ENCODE measurements at places on chromosomes 5 and 9.

DNA sequence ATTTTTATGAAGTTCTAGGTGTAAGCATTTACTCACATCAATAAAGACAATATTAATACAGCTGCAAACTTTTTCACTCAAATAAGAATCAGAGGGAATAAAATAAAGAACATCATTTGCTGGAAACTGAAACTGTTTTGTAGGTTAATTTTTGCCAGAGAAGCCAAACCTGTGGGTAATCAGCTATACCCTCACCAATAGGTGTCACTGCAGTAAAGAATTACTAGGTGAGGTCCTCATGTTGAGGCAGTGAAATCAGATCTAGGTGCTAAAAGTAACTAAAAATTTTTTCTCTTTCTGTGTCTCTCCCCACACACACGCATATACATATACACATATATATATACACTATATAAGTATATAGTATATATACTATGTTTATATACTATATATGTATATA lies 1016.3 kb upstream of the SEMA6A start:
- DNase-seq = peak; percentile 5

DNA sequence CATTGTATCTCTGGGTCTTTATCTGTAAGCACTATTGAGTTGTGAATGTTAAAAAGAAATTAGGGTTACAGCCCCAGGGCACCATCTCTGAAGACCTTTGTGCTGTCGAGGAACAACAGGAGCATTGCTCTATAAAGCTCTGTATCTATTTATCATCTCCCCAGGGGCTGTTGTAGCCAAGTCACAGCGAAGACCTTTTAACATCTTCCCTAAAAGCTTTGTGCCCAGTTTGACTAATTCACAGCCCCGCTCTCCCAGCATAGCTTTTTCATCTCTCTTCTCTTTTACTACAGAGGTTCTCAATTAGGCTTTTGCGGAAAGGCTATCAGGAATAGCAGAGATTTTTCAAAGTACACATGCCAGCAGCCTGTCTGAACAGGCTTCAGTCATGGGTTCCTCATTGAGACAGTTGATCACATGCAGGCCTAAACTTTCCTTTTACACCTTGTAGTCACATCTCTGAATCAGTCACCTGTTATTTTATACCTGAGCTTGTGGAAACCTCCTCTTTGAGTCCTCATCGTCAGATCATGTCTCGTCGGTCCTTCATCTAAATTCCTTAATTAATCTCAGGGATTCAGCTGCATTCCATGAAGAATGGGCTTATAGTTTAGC lies 140.5 kb downstream of the NPR3 start:
- DNase-seq = no peak

DNA sequence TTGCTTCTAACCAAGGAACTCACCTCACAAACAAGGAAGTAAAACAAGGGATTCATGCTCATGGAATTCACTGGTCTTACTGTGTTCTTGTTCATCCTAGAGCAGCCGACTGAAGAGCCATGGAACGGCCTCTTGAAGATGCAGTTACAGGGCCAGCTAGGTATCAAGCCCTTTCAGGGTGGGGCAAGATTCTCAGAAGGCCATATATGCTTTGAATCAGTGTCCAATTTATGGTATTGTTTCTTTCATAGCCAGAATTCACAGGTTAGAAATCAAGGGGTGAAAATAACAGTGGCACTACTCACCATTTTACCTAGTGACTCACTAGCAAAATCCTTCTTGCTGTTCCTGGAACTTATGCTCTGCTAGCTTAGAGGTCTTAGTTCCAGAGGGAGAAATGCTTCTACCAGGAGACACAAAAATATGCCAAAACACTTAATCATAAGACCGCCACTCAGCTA lies 159.5 kb upstream of the CDH10 start:
- no peak for DNase-seq

- no peak for DNase-seq
Measured at GRCh38 chr5:158203261-158203660, 344.3 kb upstream of the CLINT1 start.

DNA sequence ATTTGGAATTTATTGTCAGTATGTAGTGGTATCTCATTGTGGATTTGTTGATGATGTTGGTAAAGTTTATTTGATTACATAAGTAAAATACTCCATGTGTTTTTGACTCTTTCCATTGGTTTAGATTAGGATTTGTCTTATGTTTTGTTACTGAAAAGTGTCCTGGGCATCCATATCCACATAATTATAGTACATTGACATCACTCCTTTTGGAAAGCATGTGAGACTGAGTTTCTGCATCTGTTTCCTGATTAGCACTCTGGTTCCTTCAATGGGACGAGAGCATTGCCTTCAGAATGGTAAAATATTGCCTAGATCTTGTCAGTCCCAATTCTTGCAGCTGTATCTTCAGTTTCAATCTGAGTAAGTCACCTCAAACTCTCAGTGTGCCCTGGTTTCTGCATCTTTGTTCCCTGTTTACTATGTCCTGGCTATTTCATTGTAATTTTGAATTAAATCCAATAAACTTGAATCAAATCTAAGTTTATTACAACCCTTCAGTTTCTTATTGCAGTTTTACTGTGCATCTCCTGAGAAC lies 128.1 kb downstream of the FBXO38 start:
- no peak for DNase-seq

DNA sequence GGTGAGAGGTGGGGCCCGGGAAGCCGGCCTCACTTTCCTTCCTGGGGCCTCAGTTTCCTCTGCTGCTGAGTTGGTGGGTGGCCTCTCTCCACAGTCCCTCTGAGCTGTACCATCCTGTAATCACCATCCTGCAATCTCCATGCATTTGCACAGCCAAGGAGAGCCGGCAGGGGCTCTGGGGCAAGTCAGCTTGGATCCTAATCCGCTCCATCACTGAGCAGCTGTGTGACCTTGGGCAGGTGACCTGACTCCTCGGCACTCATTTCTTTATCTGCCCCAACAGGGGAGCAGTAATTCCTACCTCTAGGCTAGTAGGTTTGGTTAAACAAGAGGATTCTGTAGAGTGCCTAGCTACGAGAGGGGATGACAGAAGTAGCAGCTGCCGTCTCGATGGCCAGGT lies 88.2 kb upstream of the ZNF618 start:
- no peak for DNase-seq

- DNase-seq = no peak
Measured at GRCh38 chr5:180294913-180295555, 3.2 kb upstream of the MAPK9 start.

- no peak for DNase-seq
Measured at GRCh38 chr9:125844611-125845010, 97.4 kb downstream of the PBX3 start.

GRCh38 chr9:71243951-71244350 lies 122.5 kb upstream of the TRPM3 start:
- DNase-seq = peak; percentile 20

GRCh38 chr5:137370096-137371071 lies 128.7 kb downstream of the SPOCK1 start:
- DNase-seq = no peak

GRCh38 chr5:87081511-87082372 lies 185.9 kb upstream of the RASA1 start:
- DNase-seq = no peak

GRCh38 chr5:42553461-42553860 lies 130.2 kb downstream of the GHR start:
- no peak for DNase-seq

GRCh38 chr5:8349855-8350254 lies 480.9 kb downstream of the MTRR start:
- no peak for DNase-seq

DNA sequence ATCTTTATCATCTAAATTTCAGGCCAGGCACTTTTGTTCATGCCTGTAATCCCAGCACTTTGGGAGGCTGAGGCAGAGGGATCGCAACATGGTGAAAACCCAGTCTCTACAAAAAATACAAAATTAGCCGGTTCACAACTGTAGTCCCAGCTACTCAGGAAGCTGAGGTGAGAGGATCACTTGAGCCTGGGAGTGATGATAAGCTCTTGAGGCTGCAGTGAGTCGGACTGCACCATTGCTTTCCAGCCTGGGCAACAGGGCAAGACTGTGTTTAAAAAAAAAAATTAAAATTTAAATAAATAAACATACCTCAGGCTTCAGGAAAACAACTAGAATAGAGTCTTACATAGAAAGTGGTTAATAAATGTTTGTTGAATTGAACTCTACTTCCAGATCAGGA lies 147.4 kb downstream of the AGTPBP1 start:
- no peak for DNase-seq

DNA sequence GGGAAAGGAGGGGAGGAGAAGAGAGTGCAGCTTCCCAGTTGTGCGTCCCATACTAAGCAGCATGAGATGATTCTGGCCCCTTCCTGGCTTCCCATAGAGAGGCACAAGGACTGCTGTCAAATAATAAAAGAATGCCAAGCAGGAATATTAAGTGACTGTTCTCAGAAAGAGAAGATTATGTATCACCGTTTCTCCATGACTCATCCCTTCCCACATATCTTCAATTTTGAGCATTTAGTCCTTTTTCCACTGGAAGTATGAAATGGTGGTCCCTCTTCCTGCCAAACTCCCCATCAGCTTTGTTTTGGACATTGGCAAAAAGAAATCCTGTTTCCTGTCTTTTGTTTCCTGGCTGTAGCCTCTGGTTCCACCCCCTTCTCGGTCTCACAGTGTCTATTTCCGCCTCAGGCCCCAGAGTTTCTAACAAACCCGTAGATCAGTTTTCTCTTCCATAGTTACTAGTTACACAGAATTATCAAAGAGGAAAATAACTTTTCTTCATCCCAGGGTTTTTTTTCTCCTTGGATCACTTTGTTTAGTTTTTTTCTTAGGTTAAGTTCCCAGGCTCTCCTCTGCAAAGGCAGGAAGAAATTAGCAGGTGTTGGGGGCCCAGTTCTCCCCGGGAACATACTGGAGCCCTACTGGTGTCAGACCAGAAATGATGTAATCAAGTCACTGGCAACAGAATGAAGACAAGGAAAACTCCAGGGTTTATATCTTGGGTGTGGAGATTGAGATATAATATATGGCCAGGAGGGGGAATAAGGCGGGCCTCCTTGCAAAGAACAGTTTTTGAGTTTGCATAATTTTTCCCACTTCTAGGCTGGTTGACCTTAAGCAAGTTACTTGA lies 26.4 kb upstream of the ARHGAP26 start:
- no peak for DNase-seq

GRCh38 chr5:172642051-172642409 lies 967 bp downstream of the NEURL1B start:
- DNase-seq = no peak

GRCh38 chr9:22028394-22028793 lies 19.3 kb upstream of the CDKN2B start:
- DNase-seq = no peak

GRCh38 chr9:109328978-109329637 lies 8.2 kb upstream of the EPB41L4B start:
- DNase-seq = no peak

GRCh38 chr5:77669677-77670076 lies 31.2 kb upstream of the OTP start:
- no peak for DNase-seq

GRCh38 chr9:110116543-110116885 lies 91.4 kb downstream of the C9orf152 start:
- DNase-seq = no peak

DNA sequence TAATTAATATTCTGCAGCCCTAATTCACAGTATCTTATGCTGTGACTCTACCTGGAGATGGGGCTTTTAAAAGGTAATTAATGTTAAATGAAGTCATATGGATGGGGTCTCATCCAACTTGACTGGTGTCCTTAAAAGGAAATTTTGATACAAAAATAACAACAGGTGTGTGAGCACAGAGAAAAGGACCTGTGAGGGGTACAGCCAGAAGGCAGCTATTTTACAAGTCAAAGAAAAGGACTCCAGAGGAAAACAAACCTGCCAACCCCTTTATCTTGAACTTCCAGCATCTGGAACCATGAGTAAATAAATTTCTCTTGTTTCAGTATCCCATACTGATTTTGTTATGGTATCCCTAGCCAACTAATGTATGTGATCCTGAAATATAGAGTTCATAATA lies 250.3 kb downstream of the TMEM232 start:
- no peak for DNase-seq

DNA sequence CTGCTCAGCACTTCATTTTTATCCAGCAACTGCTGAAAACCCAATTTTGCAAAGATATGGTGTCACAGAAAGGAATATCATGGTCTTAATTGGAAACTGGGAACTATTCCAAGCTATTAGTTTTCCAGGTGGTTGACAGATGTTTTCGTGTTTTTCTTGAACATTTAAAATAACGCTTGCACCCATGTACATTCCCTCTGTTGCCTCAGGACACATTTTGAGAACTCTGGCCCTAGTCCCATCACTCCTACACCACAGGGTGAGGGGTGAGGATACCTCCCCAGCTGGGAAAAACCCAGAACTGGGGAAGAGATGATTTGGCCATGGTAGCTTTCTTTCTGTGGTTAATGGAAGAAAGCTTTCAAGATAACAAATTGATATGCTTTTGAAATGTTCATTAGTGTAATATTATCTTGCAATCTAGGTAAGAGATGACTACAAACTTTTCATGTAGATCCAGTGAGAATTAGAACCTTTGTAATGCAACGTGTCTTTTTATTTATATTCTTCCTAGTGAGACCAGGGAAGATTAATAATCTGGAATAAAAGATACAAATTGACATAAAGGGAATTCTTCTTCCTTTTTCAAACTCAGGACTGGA lies 627.0 kb downstream of the RAB3C start:
- no peak for DNase-seq

GRCh38 chr5:37615184-37615583 lies 224.7 kb downstream of the GDNF start:
- no peak for DNase-seq

Measured in iPS DF 19.7 (cell line).